ENCODE measurements at places on chromosomes 6 and 20.

DNA sequence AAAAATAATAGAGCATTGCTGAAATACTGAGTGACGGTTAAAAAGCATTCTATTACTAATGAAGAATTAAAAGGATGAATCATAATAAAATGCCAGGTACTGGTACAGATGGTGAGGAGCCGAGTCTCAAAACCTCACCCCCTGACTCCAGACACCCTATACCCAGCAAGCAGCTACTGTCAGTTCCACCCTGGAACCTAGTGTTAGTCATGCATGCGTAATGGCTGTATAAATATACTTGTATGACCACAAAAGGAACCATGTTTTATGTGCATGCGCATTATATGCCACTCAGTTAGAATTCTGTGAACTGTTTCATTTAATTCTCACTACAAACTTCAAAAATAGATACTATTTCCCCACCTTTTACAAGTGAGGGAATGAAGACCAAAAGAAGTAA lies 568.7 kb upstream of the RNF217 start:
- no peak for DNase-seq

GRCh38 chr20:58547623-58548475 lies 32.6 kb upstream of the APCDD1L start:
- DNase-seq, result no peak

- DNase-seq, result peak; percentile 89
Observed at GRCh38 chr6:154733183-154733625, at the start of gene SCAF8. Gene SCAF8, plus strand, starts transcription at chr6:154733416. Its CDS starts 485 bp downstream, at chr6:154733901.

DNA sequence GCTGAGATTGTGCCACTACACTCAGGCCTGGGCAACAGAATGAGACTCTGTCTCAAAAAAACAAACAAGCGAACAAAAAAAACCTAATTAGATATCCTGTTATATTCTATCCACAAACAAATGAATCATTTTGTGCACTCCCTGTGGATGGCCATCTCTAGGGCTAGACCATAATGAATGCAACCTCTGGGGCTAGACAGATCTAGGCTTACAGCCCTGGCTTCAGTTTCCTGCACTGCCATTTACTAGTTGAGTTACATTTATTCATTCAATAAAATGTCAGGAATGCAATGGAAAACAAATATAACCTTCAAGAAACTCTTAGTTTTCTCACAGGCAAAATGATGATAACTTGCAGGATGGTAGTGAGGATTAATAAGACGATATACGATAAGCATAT lies 6.6 kb upstream of the RNF8 start:
- DNase-seq, result no peak

DNA sequence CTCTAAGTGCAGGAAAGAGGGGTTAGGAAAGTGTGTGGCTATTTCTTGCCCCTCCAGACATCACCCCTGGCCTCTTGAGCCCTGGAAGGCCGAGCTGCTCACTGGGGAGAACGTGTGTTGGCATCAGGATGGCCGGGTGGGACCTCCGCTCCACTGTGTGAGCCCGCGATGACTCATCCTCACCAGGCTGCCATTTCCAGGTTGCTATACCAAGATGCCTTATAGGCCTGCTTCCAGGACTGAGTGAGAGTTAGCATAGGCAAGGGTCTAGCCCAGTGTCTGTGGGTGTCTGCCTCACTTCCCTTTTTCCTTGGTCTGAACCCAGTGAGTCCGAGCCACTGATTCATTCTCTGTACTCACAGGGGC lies 105.0 kb downstream of the MRPL14 start:
- DNase-seq, result no peak

- no peak for DNase-seq
Observed at GRCh38 chr20:2340823-2341222, 39.9 kb upstream of the TGM6 start.

DNA sequence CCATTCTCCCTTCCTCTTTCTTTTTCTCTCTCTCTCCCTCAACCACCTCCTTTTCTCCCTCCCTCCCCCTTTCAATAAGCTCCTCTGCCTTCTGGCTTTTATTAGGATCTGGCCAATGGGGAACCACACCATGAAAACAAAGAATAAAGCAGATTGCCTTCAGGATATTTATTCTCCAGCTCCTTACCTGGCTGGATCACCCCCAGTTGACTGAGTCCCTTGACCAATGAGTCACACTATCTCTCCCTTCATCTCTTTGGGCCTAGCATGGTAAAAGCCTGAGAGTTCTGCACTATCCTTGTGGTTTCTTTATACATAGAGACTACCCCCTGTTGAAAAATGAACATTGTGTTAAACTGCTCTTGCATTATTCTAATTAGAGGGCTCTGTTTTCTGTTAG lies 476.8 kb downstream of the EPHA7 start:
- peak; percentile 1 for DNase-seq

DNA sequence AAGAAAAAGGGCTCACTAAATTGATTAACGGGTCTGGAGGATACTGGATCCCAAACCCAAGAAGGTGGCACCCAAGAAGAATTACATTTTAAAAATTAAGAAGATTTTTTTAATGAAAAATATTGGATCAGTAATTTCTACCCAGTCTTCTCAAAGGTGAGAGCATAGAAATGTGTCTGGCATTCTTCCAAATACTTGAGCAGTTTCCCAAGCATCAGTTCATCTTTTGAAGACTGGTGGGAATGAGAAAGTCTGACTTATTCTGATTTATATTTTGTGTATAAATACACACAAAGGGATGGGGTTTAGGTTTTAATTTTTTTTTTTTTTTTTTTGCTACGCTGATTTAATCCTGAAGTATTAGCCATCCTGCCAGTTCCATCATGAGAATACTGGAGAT lies 3.3 kb downstream of the MGME1 start:
- peak; percentile 37 for DNase-seq

DNA sequence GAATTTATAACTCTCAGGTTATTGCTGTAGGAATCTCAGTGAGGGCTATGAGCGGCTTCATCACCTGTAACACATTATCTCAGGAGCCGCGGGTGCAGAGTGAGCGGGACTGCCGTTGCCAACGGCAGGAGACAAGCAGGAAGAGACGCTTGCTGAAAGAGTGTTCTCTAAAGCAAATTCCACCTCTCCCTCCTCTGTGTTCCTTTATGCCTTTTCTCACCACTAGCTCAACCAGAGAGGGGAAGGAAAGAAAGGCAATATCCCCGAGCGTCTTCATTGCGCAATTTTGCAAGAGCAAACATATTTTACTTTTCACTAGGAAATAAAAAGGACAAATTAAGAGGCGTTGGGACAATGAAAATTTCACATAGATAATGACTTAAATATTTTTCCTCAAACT lies 185.2 kb upstream of the EXOC2 start:
- no peak for DNase-seq

GRCh38 chr6:64789476-64789875 lies 917.5 kb downstream of the EYS start:
- no peak for DNase-seq

- DNase-seq, result peak; percentile 47
Observed at GRCh38 chr20:43840382-43841070, 74.1 kb upstream of the TOX2 start.

DNA sequence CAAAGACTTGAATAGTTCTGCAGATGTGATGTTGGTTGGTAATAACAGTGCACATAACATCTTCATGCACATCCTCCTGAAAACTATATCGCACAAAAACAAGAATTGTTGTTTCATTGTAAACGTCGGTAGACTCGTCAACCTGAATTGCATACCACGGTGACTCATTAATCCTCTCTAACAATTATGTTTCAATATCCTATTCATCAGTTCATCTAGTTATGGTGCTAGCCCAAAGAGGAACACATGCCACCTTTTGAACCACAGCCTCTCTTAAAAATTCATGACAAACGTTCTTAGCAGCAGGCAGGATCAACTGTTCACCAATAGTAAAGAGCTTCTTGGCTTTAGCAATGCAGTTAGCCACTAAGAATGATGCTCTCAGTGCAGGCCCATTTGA lies 25.0 kb downstream of the CRYBG1 start:
- DNase-seq, result no peak

DNA sequence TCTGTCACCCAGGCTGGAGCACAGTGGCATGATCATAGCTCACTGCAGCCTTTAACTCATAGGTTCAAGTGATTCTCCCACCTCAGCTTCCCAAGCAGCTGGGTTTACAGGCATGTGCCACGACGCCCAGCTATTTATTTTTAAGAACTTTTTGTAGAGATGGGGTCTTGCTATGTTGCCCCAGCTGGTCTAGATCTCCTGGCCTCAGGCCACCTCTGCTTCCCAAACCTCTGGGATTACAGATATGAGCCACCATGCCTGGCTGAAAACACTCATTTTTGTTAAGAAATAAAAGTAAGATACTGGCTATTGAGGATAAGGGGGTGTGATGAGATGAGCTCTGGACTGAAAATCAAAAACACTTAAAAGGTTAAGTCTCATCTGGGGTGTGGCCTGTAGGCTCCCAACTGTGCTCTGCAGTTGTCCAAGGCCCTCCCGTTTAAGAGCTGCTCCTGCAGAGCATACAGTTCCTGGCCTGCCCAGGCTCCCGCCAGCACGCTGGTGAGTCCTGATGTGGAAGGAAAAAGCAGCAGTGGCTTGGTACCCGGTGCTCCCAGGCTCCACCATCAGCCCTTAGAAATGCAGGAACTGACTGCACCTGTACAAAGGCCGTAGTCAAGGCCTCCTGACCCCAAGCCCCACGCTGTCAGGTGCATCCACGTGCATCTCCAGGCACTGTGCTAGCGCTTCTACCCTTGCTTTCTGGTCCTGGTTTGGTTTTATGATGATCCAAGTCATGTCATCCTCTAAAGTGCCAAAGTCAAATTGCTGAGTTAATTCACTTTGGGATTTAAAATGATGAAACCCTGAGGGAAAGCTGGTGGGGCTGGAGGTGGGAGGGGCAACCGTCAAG lies 111.5 kb downstream of the TMEM242 start:
- DNase-seq, result no peak

GRCh38 chr20:24702501-24703283 lies 233.3 kb downstream of the SYNDIG1 start:
- DNase-seq, result no peak

GRCh38 chr6:111874025-111874415 lies 768 bp upstream of the FYN start:
- peak; percentile 16 for DNase-seq

- DNase-seq, result peak; percentile 25
Observed at GRCh38 chr6:47343600-47343999, 33.9 kb upstream of the TNFRSF21 start.

GRCh38 chr6:14135893-14136539 lies 18.4 kb downstream of the CD83 start:
- no peak for DNase-seq

GRCh38 chr20:4490606-4491280 lies 231.0 kb upstream of the PRND start:
- DNase-seq, result no peak

GRCh38 chr6:28490205-28490890 lies 25.2 kb downstream of the GPX6 start:
- no peak for DNase-seq

- no peak for DNase-seq
Observed at GRCh38 chr6:106772270-106773142, 143.1 kb downstream of the QRSL1 start.

- no peak for DNase-seq
Observed at GRCh38 chr6:56046576-56046975, 171.2 kb upstream of the BMP5 start.

- no peak for DNase-seq
Observed at GRCh38 chr20:4441191-4441590, 280.5 kb upstream of the PRND start.

GRCh38 chr6:90000864-90001731 lies 106.8 kb downstream of the GJA10 start:
- DNase-seq, result peak; percentile 99

DNA sequence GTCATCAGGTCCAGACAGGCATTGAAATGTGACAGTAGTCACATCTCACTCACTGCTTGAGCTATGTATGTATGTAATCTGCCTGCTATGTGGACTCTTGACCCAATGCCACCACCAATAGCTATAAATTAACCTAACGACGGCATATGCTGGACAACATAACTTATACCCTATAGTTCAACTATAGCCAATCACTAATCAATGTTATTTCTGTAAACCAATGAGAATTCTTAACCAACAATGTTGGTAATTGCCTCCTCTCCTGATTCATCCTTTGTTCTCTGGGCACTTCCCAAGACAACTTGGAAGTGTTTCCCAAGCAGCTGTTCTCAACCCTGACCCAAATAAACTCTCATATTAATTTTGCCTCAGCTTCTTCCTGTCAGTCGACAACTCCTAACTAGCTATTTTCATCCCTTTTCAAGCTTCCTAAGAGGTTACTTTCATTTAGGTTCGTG lies 24.1 kb upstream of the SERPINB1 start:
- no peak for DNase-seq

- DNase-seq, result no peak
Observed at GRCh38 chr6:57078531-57079207, 11.3 kb upstream of the ZNF451 start.

DNA sequence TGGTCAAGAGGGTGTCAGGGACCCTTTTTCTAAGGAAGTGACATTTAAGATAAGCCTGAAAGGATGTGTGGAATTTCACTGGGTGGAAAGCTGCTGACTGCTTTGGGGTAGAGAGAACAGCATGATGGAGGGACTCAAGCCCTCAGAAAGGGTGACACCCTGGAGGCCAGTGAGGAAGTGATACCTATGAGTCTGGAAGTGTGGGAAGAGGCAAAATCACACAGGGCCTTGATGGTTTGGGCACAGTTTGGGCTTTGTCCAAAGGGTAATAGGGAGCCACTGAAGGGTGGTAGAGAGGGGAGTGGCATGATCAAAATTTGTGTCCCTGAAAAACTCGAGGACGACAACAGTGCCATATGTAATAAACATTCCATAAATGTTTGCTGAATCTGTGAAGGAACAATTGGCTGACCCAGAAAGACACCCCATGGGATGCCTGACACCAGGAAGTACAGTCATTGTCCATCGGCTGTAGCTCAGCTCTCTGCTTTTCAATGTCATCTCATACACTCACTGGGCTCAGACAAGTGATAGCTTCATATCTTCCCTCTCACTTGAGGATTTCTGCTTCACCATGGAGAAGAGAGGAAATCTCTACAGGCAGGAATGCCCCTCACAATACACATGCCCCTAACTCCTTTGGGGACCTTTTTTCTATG lies 21.3 kb downstream of the CASS4 start:
- no peak for DNase-seq

- peak; percentile 60 for DNase-seq
Observed at GRCh38 chr6:163707387-163708355, 293.2 kb downstream of the QKI start.

DNA sequence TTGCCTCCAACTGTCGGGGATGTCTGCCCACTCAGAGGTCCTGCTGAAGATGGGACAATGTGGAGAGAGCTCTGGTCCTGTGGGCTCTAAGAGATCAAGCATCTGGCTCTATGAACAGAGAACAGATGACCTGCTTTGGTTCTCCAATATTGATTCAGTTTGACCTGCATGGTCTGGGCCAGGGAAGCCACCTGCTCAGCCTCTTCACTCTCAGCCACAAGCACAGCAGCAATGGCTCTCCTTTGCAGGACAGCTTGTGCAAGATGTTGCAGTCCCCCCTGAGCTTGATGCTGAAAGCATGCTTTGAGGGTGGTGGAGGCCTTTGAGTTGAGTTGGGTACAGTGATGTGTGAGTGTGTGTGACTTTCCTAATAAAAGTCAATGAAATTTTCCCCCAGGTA lies 18.6 kb upstream of the MCM3 start:
- DNase-seq, result no peak

- no peak for DNase-seq
Observed at GRCh38 chr6:80276861-80277260, 170.4 kb downstream of the BCKDHB start.

GRCh38 chr6:38153076-38153797 lies 333.7 kb downstream of the ZFAND3 start:
- DNase-seq, result no peak

Data from NCI-H82 (cell line).